SK-MEL-5 (cell line): ENCODE measurements at places on chromosomes 4 and X.

- no peak for DNase-seq
These were observed 1.6 kb downstream of the PI4K2B start for GRCh38 chr4:25235401-25235800.

DNA sequence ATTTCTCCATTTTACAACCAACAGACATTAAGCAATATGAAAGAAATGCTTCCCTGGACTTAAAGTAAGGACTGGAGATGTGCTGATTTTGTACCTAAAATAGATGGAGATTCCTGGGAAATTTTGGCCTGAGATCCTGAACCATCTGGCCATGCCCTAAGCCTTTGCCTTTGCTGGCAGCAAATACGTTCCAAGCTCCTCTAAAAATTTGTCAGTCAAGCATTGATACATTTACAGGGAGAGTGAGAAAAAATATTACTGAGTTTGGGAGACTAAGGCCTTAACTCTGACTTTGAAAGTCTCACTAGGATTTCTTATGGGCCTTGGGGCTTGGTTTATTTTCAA is 63.9 kb downstream of the FHDC1 start:
- DNase-seq, result no peak

DNA sequence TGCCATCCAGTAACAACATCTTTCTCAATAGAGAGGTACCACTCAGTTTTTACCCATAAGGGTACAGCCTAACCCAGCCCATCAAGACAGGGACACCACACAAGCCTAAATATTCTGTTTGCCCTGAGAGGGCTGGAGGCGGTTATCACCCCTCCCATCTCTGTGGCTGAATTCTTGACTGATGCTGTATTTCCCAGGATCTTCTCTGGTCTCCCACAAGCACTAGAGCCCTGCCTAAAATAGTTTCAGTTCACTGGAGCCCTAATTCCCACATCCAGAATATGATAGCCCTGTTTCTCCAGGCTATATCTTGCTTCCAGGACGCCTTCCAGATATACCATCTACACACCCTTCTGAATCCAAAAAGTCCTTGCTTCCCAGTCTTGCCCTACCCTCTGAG is 91.6 kb upstream of the NMU start:
- no peak for DNase-seq

- no peak for DNase-seq
These were observed 165.3 kb upstream of the DGKK start for GRCh38 chrX:50635817-50636365.

GRCh38 chrX:94455782-94456181 is 781.8 kb downstream of the FAM133A start:
- no peak for DNase-seq

DNA sequence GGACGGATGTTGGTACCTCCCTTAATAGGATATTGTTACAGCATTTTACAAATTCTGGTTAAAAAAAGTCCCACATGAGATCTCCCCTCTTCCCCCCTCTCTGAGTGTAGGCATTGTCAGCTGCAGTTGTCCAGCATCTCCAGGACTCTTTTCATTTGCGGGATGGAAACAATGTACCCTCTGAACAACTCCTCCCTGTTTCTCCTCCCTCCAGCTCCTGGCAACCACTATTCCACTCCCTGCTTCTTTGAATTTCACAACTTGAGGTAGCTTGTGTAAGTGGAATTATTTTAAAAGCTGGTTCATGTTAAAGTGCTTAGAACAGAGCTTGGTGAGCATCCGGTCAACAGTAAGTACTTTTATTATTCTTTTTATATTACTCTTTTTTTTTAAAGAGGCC is 69.8 kb downstream of the TBL1X start:
- no peak for DNase-seq

DNA sequence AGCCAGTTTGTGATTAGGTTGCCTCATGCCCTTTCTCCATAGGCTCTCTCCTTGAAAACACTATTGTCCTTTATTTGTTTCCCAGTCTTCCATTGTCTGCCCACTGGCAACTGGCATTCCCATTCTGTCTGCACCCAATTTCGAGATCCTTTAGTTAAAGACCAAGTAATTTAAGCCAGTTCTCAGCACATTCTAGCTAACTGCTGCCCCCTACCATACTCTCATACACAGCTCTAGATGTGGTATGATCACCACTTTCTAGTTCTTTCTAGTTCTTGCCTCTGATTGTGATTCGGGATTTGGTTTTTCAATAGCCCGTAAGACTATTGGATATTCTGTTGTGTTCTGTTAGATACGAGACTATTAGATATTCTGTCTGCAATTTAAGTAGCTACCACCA is 135.8 kb upstream of the TRPC5 start:
- no peak for DNase-seq

DNA sequence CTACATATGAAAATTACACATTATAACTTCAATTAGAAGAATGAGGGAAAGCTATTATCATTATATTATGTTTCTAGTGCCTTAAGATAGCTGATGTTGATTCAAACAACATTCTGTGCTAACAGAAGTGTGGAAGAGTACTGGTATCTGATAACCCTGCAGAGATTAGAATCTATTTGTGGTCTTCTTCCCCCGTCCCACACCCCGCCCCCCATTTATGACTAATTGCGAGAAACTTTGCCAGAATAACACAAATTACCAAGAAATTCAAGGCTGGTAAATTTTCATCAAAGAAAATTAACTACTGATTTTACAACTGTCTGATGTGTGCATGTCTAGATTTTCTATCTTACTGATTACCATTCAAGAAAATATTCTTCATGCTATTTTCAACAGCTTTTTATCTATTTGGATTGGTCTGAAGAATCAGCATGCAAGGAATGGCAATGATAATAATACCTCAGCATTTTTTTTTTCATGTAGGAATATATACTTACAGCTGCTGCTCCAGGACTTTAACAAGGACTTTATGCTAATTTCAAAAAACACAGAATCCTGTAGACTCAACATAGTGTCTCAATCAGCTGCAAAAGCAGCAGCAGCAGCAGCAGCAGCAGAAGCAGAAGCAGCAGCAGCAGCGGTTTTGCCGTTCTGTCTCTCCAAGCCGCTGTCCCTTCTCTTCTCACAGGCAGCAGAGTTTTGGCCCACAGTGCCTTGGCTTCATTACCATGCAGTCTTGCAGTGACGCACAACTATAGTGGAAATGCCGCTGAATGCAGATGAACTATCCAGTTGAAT is 126.7 kb downstream of the FRYL start:
- no peak for DNase-seq

DNA sequence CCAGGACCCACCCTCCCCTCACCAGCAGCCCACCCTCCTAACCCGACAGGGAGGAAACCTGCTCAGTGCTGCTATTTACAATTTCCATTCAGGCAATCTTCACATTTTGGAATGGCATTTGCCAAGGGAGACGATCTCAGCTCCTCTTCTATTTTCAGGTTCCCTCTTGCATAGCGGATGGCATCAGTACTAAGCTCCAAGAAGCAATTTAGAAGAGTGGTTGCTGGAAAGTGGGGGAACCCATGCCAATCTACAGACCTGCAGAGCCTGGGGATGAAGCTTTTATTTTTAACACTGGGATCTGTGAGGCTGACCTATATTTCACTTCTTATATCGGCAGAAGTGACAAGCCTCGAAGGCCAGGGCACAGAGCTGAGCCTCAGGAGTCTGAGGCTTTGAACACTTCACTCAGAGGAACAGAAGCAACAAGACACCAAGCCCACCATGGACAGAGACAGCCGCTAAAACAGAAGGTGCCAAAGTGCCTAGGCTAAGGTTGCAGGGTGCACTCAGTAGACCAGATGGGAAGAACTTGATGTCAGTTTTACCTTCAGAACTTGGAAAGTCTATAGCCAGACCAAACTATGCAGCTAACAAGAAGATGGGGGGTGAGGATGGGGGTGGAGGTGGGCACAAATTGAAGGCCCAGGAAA is 44.0 kb downstream of the SCD5 start:
- no peak for DNase-seq

DNA sequence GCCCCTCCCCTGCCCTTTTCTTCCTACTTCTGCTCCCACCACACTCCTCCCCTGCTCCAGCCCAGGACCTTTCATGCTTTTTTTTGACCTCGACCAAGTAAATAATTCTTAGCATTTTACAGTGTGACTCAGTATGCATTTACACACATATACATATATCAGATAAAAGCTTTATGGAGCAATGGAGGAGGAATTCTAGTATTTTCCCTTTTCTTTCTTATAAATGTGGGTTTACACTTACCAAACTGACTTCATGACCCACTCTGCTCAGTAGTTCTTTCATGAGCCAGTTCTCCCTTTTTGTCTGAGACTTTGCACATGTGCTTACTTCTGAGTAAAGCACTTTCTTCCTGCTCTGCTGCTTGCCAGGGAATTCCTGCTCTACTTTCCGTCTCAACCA is 111.8 kb upstream of the H2AZ1 start:
- no peak for DNase-seq

- DNase-seq, result no peak
These were observed 44.7 kb downstream of the MAGEB17 start for GRCh38 chrX:16212024-16212423.

DNA sequence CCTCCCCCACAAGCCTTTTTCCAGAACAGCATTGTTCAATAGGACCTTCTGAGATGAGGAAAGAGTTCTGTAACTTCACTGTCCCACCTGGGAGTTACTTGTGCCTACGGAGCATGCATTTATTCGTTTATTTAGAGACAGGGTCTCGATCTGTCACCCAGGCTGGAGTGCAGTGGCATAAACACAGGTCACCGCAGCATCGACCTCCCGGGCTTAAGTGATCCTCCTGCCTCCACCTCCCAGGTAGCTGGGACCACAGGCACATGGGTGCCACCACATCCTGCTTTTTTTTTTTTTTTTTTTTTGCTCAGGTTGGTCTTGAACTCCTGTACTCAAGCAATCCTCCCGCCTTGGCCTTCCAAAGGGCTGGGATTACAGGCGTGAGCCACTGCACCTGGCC is 2.9 kb downstream of the MAP3K15 start:
- no peak for DNase-seq

- peak; percentile 84 for DNase-seq
These were observed 32.9 kb upstream of the SH3D19 start for GRCh38 chr4:151358266-151358665.

- DNase-seq, result no peak
These were observed 29.8 kb upstream of the CCNG2 start for GRCh38 chr4:77127215-77127614.

DNA sequence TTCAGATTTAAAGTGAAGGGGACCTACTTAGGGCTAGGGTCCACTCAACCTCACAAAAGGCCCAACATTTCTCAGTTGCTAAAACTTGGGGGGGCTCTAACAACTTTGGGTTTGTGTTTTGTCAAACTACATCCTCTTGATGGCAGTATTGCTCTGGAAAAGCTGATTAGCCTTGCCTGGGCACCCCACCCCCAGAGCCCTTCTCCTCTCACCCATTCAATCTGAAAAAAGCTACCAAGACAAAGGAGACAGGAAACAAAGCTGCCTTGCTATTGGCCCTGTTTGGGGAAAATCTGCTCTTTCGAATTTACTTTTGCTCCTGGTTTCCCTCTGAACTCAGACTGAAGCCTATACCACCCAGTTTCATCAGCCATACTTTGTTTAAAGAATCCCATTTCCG is 195.2 kb upstream of the STK26 start:
- peak; percentile 78 for DNase-seq

GRCh38 chrX:84729809-84730208 is 227.6 kb upstream of the HDX start:
- peak; percentile 61 for DNase-seq

- no peak for DNase-seq
These were observed 1033.1 kb downstream of the RAPGEF2 start for GRCh38 chr4:160136021-160136420.

GRCh38 chr4:169485086-169485485 is 127.3 kb downstream of the NEK1 start:
- DNase-seq, result no peak

DNA sequence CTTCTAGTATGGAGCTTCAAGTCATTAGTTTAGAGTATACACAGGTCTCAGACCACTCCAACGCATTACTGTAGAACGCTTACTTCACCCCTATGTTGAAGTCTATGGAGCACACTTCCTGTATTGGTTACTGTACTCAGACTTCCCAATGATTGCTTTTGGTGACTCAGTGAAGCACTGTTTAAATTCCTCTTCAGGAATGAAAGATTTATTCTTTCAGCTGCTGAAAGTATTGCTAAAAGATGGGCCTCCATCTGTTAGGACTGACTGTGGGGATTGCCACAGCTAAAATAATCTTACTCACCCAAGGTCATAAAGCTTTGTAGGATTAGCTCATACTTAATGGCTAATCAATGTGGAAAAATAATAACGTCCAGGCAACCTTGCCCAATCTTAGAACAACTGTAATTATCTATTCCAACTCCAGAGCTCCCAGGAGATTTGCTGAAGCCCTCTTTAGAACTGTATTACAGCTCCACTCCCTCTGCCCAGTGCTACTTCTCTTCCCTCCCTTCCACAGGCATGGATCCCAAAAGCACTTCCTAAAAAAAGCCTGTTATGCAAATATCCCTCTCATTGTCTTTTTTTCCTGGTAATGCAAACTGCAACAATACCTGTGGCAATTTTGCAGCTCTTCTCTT is 281.9 kb upstream of the HS3ST1 start:
- no peak for DNase-seq

DNA sequence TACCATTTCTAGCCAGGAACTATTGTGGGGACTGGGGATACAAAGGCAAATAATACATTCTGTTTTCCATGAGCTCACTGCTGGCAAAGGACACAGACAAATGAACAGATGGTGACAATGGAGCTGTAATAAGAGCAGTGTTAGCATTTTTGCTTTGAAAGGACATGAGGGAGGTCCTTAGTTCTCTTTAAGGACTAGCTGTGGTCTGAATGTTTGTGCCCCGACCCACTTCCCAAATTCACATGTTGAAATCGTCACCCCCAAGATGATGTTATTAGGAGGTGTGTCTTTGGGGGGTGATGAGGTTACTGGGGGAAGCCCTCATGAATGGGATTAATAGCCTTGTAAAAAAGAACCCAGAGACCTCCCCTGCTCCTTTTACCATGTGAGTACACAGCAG is 30.3 kb downstream of the CCNG2 start:
- DNase-seq, result no peak

DNA sequence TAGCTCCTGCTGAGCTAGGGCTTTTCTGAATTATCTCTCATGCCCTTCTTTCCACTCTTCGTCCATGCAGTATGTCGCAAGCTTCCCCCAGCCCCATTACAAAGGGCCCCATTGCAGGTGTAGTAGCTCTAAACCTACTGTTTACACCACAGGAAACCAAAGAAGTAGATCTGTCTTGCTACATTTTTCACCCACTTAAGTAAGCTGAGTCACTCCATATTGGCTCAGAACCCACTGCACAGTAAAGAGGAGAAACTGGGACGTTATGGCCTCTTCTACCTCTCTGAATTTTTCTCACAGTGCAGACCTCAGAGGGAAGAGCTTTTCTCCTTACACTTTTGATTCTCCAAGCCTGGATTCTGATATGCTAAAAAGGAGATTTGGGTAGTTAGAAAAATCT is 200.2 kb downstream of the SMARCA1 start:
- DNase-seq, result no peak

- DNase-seq, result peak; percentile 28
These were observed 132.8 kb upstream of the FUNDC1 start for GRCh38 chrX:44675362-44676024.

- DNase-seq, result peak; percentile 69
These were observed 108.0 kb downstream of the TMEM131L start for GRCh38 chr4:153573881-153574802.

GRCh38 chr4:93908778-93909177 is 80.2 kb downstream of the ATOH1 start:
- no peak for DNase-seq
